ENCODE measurements at places on chromosomes 12 and 14.

DNA sequence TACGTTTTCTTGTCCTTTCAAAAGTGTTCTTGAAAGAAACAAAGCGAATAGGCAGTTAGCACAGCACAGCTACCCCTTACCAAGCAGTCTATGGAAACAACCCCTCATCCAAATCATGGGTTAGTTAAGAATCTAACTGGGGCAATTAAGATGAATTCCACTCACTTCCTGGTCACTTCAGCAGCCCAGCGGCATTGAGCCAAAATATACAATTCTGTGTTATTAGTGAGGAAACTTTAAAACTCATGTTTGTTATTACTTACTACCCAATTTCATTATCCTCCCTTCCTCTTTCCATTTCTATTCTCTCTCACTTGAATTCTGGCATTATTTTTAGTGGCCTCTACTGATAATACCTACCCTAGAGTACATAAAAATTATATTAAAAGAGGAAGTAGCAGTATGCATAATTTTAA, 121.4 kb downstream of the PPHLN1 start:
- no peak for DNase-seq

GRCh38 chr14:76752744-76753143, 8.5 kb upstream of the VASH1 start:
- no peak for DNase-seq

- DNase-seq = no peak
These were observed 136.8 kb downstream of the TPH2 start for GRCh38 chr12:72075401-72075800.

DNA sequence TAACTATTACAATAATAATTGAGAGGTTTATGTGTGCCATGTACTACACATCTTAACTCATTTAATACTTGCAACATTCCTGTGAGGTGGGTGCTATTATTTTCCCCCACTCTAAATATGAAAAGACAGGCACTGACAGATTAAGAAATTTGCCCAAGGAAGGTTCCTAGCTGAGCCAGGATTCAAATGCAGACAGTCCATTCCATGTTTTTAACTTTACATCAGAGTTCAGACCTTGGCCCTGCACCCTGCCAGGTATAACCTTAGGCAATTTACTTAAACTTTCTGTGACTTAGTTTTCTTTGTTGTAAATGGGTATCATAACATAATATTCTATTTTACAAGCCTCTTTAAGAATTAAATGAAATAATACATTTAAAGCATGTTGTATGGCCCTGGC, 26.6 kb downstream of the RDH12 start:
- no peak for DNase-seq

DNA sequence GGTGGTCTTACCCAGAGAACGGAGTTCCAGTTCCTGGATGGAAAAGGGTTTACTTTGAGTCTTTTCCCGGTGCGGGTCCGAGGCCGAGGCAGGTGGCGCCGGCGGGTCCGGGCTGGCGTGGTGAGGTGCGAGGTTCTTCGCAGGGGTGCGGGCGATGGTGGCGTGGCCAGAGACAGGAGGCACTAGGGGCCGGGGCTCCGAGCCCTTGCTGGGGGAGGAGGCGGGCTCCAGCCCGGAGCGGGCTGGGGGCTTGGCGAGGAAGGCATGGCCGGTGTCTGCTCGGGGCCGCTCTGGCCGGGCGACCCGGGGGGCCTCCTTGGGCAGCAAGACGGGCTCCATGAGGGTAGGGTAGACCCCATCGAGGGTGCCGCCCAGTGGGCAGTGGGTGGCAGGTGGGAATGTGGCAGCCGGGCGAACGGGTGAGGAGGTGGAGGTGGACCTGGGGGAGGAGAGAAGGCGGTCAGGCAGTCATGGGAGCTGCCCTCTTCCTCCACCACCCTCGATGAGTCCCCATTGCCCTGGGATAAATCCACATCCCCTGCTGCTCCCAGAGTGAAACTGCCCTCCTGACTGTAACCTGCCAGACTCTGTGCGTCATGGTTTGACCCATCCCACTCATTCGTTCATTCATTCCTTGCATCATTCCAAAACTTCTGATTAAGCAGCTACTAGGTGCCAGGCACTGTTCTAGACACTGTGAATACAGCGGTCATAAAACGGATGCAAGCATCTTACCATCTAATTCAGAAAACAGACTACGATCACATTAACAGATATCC, 42.0 kb downstream of the RFLNA start:
- no peak for DNase-seq

- DNase-seq = no peak
These were observed 51.6 kb downstream of the MVK start for GRCh38 chr12:109625131-109625559.

GRCh38 chr12:27900920-27901879, 71.3 kb downstream of the PTHLH start:
- DNase-seq = no peak

Data from endothelial cell (in vitro differentiated cells).